ENCODE measurements at places on chromosomes 4 and X.

DNA sequence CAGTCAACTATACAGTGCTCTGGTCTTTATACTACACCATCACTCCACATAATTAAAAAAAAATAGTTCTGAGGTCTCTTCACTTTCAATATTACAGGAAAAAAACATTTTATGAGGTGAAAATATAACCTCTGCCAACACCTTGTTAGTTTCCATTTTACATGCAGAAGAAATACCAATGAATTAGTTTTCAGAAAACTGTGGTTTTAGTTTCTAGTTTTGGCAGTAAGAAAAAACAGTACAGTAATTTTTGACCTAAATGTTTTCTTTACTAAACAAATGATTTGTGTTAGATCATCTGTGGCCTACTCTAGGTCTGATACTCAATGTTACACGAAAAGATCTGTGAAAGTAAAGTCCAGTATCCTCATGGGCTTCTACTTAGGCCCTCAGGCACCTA lies 10.0 kb downstream of the SULT1E1 start:
- DNase-seq: no peak

GRCh38 chrX:78603908-78604307 lies 55.2 kb downstream of the RTL3 start:
- DNase-seq: no peak

DNA sequence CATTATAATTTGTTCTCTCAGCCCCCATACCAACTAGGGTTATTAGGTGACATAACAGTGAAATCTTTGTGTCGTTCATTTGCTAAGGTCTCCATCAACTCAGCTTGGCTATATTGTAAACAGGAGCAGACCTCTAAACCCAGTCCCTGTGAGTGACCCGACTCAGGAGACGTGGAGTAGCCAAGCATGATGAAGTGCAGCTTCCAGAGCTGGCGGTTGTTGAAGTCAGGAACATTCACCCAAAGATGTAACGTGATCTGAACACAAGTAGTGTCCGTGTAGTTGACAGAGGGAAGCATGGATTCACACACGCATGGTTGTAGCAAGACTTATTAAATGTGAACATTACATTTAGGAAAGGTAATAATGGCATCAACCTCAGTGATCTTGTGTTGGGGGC lies 102.3 kb downstream of the FAM193A start:
- no peak for DNase-seq

GRCh38 chr4:8857766-8858700 lies 13.6 kb downstream of the HMX1 start:
- no peak for DNase-seq

DNA sequence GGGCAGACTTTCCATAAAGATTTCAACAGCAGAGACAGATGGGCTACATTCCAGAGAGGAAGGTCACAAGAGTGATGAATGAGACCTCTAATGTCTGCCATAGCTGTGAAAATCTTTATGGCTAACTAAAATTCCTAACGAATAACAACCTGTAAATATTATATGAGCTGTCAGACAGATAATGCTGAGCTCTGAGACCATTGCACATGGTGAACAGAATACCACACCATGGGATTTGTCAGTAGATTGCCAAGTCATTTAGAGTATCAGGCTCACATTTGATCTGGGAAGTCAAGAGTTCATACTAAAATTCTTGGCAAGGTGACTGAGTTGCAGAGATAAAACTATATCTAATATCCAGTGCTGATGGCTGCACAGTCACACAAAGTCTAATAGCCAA lies 259.2 kb upstream of the FTHL17 start:
- no peak for DNase-seq

GRCh38 chr4:80446248-80446647 lies 110.7 kb downstream of the CFAP299 start:
- no peak for DNase-seq

GRCh38 chr4:95580226-95580625 lies 31.5 kb upstream of the UNC5C start:
- DNase-seq: no peak

DNA sequence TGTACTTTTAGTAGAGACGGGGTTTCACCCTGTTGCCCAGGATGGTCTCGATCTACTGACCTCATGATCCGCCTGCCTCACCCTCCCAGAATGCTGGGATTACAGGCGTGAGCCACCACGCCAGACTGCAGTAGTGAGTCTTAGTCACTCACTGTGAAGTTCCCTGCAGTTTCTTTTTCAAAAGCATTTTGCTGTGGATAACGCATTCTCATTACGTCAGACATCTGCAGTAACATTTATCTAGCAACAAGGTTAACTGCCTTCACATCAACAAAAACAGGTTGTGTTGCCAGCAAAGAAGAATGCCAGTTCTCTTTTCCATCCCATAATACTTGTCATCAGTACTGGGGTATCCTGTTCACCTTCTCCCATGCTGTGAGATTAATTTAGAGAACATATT lies 164.6 kb downstream of the DHRSX start:
- no peak for DNase-seq
